AML-193 (cell line): ENCODE measurements at places on chromosomes 2 and 18.

- no peak for DNase-seq
Measured at GRCh38 chr2:152114366-152114765, 15.5 kb upstream of the CACNB4 start.

DNA sequence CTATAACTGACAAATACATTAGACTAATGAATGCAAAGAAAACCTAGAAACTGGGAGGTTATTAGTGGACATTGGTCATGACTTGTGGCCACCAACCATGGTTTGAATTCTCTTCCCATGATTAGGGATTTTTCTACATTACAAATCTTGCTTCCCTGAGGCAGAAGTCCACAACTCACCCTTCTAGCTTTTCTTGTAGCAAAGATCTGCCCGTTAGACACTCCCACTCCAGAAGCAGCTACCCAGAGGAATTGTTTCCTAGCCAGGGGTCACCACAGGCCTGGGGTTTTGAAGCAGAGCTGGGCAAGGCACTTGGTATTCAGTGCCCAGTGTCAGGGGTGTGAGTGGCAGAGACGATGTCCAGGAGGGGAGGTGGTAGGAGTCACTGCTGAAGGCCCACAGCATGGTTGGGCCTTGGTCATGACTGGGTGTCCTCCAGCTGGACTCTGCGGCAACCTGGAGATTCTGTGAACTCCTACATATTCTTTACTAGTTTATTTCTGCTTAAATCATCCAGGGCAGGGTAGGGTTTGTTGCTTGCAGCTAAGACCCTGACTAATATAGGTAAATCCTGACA lies 54.9 kb downstream of the ACTR2 start:
- DNase-seq, result no peak

- DNase-seq, result no peak
Measured at GRCh38 chr2:33588232-33588631, 10.9 kb downstream of the FAM98A start.

DNA sequence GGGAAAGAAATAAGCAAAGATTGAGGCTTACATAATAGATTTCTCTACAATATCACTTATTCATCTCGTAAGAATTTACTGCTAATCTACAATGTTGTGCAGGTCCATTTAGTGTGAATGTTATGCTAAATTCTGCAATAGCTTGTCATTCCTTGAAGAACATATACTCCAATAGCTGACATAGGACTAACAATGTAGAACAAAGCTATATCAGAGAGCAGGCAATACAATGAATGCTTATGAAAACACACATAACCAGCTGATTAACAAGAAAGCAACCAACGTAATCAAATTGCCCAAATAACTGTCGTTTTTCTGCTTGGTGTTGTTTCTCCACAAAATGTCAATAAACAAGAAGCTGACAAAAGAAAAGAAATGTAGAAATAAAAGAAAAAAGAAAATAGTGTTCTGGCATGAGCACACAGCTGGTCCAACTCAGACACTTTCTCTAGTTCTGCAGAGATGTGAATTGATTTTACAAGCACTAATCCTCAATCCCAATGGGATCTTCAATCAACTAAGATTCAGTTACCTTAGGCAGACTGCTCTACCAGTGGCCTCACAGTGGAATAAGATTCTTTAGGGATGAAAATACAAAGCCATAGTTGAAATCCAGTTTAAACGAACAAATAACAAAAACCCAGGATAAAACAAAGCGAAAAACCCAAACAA lies 1024.7 kb upstream of the PIK3C3 start:
- no peak for DNase-seq

DNA sequence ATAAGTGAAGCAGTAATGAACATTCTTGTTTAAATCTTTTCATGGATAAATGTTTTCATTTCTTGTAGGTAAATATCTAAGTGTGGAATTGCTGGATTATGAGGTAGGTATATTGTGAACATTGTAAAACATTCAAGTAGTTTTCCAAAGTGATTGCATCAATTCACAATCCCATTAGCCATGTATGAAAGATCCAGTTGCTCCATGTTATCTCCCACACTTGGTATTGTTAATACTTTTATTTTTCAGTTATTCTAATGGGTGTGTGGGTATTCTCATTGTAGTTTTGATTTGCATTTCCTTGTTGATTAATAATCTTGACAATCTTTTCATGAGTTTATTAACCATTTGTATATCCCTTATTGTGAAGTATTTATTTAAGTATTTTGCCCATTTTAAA lies 50.3 kb downstream of the MAIP1 start:
- DNase-seq, result no peak

DNA sequence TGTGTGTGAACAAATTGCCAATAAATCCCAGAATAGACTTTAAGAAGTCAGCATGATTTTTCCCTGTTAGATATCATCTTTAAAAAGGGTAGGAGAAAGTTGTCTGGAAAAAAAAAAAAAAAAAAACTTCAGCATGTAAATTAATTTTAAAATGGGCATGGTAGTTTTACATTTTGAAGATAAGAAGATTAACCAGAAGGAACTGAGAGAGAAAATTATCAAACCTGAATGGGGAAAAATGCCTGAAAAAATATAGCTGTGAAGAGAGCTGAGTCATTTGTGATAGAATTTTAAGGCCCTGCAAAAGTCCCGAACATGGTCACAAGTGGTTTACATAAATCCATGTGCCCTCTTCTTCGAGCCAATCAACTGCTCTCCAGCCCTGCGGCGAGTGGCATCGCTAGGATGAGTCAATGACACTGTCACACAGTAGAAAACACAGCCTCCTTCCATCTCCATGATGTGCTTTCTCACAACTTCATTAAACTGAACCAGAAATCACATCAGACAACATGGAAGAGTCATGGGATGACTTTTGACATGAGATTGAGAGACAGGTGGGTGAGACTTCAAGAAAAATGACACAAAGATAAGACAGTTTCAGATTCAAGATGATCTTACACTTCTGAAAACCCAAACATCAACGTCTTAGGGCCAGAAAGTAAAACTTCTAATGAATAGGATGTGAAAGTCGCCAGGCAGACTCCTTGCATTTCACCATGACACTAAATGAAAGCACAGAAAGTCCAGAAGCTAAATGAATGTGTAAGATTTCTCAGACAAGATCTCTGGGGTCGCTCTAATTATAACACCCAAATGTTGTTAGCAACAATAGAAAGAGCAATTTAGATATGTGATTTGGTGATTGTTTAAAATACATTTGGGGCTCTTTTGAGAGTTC lies 273.0 kb upstream of the ID2 start:
- DNase-seq, result no peak
